Epithelial cell of esophagus (primary cell): ENCODE measurements at places on chromosomes 2 and 18.
A peak's percentile ranks its signal among the peaks of the same experiment; 100 is the strongest.

DNA sequence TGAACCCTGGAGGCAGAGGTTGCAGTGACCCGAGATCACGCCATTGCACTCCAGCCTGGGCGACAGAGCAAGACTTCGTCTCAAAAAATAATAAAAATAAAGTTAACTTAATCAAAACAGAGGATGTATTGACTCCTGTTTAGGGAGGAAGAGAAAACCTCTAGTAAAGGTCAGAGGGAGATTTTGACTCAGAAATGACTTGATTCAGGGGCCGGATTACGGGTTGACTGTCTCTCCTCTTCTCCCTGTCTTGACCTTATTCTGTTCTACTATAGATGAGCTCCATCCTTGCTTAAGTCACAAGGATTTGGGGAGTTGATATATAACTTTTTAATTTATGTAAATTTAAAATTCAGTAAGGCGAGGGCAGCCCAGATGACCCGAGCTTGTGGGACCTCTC is 71.0 kb downstream of the COX7A2L start:
- no peak for DNase-seq

GRCh38 chr2:159136391-159136790 is 150.1 kb downstream of the WDSUB1 start:
- DNase-seq = no peak

GRCh38 chr2:7007488-7007845 is 90.3 kb downstream of the RNF144A start:
- DNase-seq = no peak

DNA sequence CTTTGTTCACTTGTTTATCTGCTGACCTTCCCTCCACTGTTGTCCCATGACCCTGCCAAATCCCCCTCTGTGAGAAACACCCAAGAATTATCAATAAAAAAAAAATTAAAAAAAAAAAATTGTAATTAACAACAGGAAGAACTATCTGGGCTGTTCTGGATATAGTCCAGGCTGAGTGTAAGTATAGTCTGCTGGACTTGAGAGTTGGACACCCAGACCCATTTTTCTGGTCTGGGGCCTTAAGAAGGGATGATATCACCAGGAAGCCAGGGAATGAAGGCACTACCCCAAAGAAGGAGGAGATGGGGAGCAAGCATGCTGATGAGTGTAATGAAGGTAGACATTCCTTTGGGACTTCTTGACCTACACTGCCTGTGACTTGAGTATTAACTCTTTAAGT is 72.1 kb upstream of the ZFP36L2 start:
- no peak for DNase-seq

DNA sequence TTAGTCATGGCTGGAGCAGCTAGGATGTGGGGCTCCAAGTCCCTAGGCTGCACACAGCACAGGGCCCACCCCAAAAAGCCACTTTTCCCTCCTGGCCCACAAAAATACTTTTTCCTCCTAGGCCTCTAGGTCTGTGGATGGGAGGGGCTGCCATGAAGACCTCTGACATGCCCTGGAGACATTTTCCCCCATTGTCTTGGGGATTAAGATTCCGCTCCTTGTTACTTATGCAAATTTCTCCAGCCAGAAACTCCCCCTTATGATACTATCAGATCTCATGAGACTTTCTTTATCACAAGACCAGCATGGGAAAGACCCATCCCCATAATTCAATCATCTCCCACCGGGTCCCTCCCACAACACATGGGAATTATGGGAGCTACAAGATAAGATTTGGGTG is 125.9 kb downstream of the ESCO1 start:
- no peak for DNase-seq

DNA sequence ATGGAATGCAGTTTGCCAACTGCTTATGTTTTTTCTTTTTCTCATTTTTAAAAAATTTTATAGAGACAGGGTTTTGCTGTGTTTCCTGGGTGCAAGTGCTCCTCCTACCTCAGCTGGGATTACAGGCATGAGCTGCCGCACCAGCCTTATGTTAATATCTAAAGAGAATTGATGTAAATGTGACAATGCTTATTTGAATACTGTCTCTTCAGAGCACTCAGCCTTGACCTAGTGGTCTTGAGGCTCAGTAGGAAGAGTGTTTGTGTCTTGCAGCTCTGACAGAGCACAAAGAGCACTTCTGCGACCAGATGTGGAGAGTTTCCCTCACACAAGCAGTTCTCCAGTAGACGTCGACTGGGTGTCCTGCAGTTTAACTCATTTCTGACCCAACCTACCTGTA is 55.3 kb downstream of the ARHGEF4 start:
- DNase-seq = no peak

DNA sequence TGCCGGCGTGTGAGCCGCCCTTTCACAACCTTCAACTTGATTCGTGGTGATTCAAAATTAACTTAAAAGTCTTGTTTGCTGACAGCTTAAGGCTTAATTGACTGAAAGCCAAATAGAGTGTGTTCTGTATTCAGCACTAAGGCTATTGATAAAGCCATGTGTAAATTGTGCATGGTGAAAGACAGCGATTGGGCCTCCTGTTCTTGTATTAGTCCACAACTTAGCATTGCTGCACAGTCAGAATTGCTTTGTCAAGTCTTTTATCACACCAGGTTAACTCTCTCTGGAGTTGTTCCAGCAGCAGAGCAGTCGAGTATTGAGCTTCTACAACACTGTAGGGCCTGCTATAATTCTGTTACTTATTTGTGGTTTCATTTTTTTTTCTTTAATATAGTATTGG is 210.1 kb downstream of the WDR7 start:
- DNase-seq = no peak

GRCh38 chr2:98087447-98088020 is 567 bp downstream of the VWA3B start:
- no peak for DNase-seq

- peak; percentile 98 for DNase-seq
Observed at GRCh38 chr2:173590276-173590861, 235.7 kb downstream of the CDCA7 start.

GRCh38 chr2:19214682-19215391 is 143.6 kb downstream of the OSR1 start:
- DNase-seq = no peak

DNA sequence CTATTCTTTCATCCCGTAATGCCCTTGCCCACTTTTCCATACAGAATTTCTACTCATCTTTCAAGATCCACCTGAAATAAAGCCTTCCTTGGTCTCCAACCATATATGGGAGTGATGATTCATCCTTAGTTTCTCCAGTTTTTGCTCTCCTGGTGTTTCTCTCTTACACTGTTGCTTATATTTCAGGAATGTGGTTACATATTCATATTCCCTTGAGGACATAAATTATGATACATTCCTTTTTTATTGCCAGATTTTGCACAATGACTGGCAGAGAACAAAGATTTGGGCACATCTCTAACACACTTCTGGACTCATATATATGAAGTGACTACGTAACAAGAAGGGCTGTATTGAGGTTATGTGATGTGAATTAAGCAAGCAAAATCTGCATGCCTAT is 1573.4 kb upstream of the NXPH2 start:
- DNase-seq = peak; percentile 57

DNA sequence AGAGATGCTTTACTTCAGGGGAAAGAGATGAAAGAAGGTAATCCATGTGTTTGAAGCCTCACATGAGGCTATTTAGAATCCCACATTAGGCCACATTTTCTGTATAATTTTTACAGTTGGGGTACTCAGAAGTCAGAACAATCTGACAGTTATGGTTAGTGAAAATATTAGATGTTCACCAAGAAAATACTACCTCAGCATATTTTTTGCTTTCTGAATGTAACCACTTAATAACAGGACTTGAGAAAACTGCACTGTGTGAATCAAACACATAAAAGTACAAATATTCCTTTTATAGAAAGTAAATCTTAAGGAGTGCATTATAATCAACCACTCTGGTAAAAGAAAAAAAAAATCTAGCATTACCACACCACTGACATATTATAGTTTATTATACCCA is 169.3 kb downstream of the SATB2 start:
- DNase-seq = no peak

DNA sequence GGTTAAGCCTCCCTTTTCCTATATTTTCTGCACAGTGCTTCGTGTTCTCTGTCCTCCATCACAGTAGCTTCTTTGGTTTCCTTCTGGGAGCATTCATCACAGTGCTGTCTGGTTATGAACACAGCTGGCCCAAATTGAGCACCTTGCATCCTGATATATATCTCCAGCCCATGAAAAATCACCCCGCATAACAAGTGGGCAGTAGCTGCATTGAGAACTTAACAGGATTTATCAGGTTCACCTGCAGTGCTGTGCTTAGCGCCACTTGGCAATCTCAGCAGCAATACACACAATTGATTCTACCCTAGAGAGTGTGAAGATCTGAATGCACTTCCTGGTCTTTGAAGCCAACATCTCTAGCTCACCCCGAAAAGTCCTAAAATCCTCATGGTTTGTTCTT is 408.0 kb downstream of the RNF144A start:
- no peak for DNase-seq

DNA sequence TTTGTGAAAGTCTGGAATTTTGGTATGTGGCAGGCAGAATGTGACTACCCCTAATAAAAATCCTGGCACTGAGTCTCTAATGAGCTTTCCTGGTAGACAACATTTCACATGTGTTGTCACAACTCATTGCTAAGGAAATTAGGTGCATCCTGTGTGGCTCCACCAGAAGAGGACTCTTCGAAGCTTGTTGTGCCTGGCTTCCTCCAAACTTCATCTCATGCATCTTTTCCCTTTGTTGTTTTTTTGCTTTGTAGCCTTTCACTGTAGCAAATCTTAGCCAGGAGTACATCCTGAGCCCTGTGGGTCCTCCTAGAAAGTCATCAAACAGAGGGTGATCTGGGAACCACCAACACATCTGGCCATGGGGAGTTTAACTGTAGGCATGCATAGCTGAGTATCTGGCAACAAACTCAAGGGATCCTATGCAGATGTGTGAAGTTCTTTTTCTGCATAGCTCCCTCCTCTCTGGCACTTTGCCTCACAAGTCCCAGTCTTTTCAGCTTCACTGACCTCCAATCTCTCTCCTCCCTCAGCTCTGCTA is 42.1 kb upstream of the SERTAD2 start:
- DNase-seq = no peak

DNA sequence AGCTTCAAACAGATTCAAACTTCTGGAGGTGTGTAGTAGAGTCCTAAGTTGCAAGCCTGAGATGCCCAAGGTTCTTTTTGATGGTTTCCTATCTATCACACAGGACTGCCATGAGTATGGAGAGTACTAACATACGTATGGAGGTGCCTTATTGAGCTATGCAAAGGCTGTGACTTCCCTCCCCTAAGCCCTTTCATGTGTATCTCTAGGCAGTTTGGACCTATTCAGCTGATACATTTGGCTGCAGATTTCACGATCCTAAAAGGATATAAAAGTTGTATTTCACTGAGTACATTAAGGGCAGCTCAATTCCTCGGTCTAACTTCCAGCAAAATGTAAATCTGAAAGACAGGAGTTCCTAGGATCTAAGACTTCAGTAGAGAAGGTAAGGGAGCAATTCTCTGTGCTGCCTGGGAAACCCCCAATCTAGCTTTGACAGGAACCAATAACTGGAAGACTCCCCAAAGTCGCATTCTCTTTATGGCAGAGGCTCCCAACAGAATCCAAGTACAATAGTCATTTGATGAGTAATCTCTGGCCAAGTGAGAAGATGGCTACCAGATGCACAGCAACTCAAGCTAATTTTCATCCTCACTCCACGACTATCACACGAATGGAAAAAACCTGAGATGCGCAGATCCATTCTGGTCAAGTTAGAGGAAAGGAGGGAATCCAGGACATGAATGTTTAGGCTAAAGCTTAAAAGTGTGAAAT is 83.8 kb downstream of the ATL2 start:
- DNase-seq = no peak

DNA sequence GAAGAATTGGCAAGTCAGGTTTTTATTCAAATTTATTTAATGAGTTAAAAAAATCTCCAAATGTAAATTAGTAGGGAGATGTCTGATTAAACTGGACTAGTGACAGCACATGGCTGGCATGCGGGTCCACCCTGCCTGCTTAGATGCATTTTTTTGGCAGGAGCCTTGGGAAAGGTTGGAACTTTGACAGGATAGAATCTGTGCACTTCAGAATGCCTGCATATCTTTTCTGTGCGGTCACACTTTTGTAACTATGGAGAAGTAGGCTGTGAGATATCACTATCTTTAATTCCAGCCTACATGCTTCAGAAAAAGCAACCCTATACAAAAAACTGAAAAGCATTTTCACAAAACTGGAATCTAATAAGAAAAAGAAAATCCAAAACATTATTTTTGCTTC is 317.8 kb downstream of the MBD2 start:
- DNase-seq = peak; percentile 20

GRCh38 chr2:72988041-72988440 is 70.7 kb downstream of the EMX1 start:
- DNase-seq = no peak

- peak; percentile 44 for DNase-seq
Observed at GRCh38 chr18:30985753-30986152, 56.8 kb downstream of the DSC3 start.

- DNase-seq = peak; percentile 52
Observed at GRCh38 chr2:40352041-40352702, 99.7 kb downstream of the SLC8A1 start.

DNA sequence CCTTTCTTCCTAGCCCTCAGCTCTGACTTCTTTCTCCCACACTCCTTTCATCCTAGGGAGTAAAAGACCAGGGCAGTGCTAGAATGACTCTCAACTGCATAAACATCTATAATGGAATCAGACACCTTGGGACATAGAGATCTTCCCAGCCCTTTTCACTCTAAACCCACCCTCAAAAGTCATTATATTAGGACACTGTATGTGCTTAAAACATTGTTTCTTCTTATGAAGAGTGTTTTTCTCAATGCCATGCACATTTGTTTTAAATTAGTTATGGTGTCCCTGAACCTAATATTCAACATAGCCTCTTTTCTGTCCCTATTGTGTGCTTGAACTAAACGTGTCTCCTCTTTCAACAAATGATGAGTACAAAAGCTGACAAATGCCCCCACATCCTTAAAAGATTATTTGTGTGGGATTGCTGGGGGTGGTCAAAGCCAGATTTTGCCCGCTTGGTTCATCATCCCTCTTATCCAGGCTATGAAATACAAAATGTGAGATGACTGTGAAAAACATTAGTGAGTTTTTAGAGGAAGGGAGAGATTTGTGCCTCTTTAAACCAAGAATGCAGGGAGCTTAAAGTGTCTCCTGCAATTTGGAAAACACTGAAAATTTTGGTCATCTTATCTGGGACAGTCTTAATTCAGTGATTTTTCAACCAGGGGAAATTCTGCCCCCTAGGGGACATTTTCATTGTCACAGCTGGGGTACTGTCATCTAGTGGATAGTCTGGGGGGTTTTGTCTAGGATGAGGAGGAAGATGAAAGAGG is 29.0 kb downstream of the SERPINB5 start:
- peak; percentile 72 for DNase-seq

- no peak for DNase-seq
Observed at GRCh38 chr2:118049140-118049815, 35.4 kb upstream of the CCDC93 start.

DNA sequence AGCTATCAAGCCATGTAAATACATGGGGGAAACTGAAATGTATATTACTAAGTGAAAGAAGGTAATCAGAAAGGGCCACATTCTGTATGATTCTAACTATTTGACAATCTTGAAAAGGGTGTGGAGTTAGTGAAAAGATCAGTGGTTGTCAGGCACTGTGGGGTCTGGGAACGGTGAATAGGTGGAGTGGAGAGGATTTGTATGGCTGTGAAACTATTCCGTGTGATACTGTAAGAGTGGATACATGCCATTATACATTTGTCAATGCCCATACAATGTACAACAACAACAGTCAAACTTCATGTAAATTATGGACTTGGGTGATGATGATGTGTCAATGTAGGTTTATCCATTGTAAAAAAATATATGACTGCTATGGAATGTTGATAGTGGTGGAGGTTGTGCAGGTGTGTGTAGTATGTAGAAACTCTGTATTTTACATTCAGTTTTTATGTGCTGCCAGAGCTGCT is 1116.2 kb downstream of the SUCLG1 start:
- no peak for DNase-seq

- no peak for DNase-seq
Observed at GRCh38 chr2:178043266-178043665, 29.3 kb downstream of the PDE11A start.
